Glomerular endothelial cell (primary cell): ENCODE measurements at places on chromosomes 3 and 15.

DNA sequence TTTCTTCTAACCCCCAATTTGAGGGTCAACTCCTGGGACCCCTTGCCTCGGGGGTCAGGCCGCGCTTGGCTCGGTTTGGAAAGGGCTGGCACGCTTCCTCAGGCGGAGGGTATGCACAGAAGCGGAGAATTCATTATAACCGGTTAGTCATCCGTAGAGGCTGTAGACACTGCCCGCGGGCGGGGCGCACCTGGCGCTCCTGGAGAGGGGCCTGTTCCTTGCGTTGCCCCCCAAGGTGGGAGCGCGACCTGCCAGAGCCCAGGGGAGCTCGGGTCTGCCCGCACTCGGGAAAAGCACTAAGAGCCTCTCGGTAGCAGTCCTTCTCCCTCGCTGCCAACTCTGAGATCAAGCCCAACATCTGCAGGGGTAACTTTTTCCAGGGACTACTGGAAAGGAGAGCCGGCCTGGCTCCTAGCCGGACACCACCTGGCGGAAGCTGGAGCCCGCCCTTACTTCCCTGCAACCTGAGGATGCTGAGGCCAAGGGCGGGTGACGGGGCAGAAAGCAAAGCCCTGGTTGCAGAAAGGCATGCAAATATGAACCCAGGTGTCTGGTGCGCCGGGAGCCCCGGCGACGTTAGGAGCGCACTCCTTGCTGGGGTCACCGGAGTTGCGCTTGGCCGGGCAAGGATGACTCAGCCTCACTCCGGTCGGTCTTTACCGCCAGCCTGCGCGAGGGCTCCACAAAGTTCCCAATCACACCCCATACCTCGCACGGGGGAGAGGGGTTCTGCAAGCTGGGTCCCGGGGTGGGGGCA lies 1.5 kb upstream of the CACNA2D3 start:
- no peak for DNase-seq

GRCh38 chr3:81452418-81452817 lies 309.0 kb downstream of the GBE1 start:
- no peak for DNase-seq

DNA sequence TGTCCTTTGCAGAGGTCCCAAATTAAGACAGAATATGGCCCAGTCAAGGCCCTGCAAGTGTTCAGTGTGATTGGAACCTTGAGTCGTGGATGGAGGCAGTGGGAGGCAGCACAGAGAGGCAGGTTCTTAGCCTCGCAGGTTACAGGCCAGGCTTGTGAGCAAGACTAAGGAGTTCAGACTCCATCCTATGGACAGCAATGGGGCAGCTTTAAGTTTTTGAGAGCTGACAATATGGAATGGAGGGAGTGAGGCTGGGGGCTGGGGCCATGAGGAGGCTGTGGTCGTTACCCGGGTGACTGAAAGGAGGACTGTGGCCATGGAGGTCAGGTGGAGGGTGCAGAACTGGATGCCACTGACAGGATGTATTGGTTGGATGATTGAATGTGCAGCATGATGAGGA lies 74.1 kb upstream of the PRR23C start:
- no peak for DNase-seq

GRCh38 chr3:197339841-197340520 lies 41.6 kb upstream of the DLG1 start:
- DNase-seq = no peak

DNA sequence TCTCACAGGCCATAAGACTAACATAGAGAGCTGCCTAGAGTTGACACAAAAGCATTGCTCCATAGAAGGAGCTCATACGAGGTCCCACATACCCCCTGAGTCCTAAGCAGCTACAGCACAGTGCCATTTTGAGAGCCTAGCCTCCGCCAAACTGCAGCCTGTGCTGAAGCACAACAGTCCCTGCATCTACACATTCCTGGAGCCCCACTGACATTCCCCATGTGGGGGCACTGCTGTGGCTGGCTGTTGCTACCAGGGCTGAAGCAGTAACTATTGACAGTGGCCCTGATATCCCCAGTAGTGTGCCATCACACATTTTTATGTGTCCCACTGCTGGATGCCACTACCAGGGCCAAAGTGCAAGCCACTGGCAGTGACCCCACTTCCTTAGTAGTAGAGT lies 80.3 kb downstream of the CERS3 start:
- DNase-seq = no peak
